ENCODE measurements at places on chromosomes 12 and 14. TPM values are rescaled to one million over a fixed set of nuclear protein-coding genes. Genes with fewer than 3 reads are reported as not detected.

Gene GUCY2C
- total RNA-seq = not detected

Gene SYNDIG1L
- total RNA-seq = not detected

GRCh38 chr14:69650948-69651369, 39.6 kb downstream of the SUSD6 start:
- DNase-seq = no peak
- H3K36me3 ChIP-seq = no peaks in the 10 kb centered on the region
- H3K27me3 ChIP-seq = no peaks in the 10 kb centered on the region
- no peak overlapping the region for H3K4me3 ChIP-seq

DNA sequence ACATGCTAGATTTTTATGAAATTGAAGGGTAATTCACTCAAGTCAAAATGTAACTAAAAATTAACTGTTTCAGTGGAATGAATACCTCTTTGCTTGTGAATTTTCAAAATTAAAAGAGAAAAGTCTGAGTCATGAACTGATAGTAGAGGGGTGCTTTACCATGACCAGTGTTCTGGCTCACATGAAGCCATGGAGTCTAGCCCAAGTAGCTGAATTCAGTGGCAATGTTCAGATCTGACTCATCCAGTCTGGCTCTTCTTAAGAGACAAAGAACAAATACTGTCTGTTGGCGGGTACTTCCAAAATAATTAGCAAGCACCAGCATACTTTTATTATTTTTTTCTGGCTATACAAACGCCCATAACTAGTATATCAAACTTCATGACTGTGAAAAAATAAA, 366.3 kb upstream of the GARIN6 start:
- H3K4me1 ChIP-seq = no peaks in the 10 kb centered on the region
- H3K27me3 ChIP-seq = no peaks in the 10 kb centered on the region
- H3K36me3 ChIP-seq = no peaks in the 10 kb centered on the region
- no peak overlapping the region for H3K4me3 ChIP-seq
- DNase-seq = no peak
- no peak overlapping the region for H3K27ac ChIP-seq
